Hypothalamus (tissue), 51 donors: ENCODE measurements at places on chromosomes 13 and 19.

GRCh38 chr19:15944401-15944800, 4.4 kb upstream of the OR10H4 start:
- DNase-seq: no peak

- no peak for DNase-seq
Measured at GRCh38 chr13:64186503-64187250, 2771.0 kb upstream of the PCDH20 start.

- no peak for DNase-seq
Measured at GRCh38 chr13:104357174-104357573, 1291.0 kb upstream of the SLC10A2 start.

GRCh38 chr13:94710881-94711560, 1.3 kb downstream of the SOX21 start:
- no peak for DNase-seq

GRCh38 chr13:45295536-45295935, 45.4 kb downstream of the TPT1 start:
- DNase-seq: no peak

DNA sequence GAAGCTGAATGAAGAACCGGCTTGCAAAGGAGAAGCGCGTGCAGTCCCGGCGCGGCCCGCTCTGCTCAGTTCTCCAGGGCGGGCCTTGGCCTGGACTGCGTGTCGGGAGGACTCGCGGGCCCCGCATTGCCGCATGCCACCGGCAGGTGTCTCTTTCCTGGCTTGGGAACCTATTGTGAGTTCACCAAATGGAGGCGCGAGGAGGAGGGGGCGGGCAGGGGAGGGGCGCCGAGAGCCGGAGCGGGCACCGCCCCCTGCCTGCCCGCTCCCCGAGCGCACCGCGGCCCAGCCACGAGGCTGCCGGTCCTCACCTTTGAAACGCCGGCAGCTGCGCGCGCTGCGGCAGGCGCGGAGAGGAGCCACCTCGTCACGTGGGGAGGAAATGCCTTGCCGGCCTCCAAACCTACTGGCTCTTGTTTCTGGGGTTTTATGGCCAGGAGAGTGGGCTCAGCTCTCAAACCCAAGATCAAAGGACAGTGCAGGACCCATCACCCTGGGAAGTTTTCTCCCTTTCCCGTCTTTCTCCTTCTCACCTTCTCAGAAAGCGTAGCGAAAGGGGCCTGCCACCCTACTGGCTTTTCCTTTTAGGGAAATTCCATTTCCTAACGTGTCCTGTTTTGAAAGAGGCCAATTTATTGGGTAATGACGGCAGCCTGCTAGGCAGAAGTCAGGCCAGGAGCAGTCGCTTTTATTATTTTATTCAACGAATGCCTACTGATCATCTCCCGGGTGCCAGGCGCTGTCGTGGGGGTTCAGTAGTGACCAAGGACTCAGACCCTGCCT, 13.8 kb upstream of the UBE2L5 start:
- peak; percentile 91 for DNase-seq

DNA sequence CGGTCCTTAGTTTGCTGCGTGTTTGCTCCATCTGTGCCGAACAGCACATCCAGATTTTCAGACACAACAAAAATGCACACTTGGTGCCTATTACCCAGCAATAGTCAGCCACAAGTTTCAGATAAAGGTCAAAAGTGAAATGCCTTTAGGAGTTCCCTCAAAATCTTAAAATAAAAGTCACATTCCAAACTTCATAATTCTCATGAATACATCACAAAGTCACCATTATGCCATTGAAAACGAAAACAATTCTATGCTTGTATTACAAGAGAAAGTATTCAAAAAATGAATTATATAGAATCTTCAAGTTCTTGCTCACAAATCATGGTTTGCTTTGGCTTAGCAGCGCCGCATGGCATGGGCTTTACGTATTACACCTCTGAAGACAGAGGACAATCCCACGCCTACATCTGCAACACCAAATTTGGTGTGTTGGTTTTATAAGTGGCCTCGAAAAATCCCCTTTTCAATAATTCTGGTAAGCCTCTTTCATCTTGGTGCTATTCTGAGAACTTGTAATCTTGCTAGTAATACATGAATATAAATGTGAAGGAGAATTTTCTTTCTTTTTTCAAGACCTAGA, 26.6 kb downstream of the COL4A1 start:
- no peak for DNase-seq

GRCh38 chr19:46482631-46483030, 11.3 kb upstream of the PNMA8A start:
- DNase-seq: no peak

DNA sequence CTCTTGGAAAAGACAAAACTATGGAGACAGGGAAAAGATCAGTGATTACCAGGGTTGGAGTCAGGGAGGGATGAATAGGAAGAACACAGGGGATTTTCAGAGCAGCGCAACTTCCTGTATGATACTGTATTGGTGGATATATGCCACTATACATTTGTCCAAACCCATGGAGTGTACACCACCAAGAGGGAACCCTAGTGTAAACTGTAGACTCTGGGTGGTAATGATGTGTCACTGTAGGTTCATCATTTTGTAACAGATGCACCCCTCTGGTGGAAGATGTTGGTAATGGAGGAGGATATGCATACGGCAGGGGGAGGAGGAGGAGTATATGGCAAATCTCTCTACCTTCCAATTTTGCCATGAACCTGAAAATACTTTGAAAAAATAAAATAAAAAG, 68.1 kb downstream of the UFM1 start:
- no peak for DNase-seq

GRCh38 chr13:102380012-102380411, 21.8 kb downstream of the FGF14 start:
- no peak for DNase-seq

DNA sequence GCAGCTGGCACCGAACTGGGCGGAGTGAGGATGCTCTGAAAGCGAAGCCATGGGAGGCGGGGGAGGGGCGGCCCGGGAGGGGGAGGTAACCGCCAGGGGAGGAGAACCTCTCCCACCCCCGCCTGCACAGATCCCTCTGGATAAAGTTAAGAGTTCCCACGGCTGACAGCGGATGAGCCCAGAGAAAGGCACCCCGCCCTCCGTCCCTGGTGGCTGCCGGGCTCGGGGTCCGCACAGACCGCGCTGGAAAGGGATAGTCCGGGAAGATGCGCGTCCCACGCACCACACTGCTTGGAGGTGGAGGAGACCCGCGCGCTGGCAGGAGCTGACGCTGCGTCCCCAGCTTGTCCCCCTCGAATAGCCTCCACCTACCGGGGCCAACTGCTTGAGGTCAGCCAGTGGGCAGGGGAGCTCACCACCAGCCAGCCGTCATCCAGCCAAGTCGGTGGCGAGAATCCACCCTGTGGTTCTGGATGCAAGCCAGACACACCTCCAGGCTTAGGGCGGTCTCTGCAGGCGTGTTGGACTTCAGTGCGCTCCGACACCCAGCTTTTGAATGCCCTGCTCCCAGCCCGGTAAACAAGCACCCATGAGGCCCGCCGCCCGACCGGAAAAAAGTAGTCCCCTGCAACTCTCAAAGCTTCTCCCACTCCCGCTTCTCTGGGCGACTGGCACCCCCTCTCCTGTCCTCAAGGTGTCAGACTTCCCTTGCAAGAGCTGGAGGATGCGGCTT, at the start of gene TRPC4:
Gene TRPC4 (minus strand): TSS at position 17 of the 733 bp plus-strand sequence. CDS start 86,439 bp downstream, outside the sequence.
- DNase-seq: no peak

- DNase-seq: no peak
Measured at GRCh38 chr13:92172191-92172590, 773.8 kb downstream of the GPC5 start.

GRCh38 chr13:83943530-83944279, 61.4 kb upstream of the SLITRK1 start:
- no peak for DNase-seq

DNA sequence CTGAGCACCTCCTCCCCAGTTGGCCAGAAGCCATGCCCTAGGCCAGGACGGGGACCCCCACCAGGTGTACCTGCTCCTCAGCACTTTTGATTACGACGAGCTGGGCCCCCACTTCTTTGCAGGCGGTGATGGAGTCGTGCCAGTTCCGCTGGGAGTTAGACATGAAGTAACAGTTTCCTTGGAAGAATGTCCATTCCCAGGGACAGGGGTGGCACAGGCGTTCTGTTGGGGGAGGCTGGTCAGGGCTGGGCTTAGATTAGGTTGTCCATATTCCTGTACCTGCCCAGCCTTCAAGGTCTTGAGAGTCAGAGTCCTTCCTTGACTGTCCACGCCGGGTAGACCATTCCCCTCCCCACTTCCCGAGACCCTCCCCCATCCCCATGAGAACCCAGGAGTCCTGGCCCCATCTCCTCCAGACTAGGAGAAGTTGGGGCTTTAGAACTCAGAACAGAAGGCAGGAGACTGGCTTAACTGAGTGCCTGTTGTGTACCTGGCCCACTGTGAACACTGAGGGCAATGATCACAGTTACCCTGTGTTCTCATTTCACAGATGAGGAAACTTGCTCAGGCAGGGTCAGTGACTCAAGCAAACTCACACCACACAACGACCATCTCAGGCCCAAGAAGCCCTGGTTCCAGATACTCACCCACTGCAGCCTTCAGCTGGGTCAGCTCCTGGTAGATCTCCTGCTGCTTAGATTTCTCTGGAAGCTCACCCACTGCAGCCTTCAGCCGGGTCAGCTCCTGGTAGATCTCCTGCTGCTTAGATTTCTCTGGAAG, 2.3 kb downstream of the CD209 start:
- no peak for DNase-seq

DNA sequence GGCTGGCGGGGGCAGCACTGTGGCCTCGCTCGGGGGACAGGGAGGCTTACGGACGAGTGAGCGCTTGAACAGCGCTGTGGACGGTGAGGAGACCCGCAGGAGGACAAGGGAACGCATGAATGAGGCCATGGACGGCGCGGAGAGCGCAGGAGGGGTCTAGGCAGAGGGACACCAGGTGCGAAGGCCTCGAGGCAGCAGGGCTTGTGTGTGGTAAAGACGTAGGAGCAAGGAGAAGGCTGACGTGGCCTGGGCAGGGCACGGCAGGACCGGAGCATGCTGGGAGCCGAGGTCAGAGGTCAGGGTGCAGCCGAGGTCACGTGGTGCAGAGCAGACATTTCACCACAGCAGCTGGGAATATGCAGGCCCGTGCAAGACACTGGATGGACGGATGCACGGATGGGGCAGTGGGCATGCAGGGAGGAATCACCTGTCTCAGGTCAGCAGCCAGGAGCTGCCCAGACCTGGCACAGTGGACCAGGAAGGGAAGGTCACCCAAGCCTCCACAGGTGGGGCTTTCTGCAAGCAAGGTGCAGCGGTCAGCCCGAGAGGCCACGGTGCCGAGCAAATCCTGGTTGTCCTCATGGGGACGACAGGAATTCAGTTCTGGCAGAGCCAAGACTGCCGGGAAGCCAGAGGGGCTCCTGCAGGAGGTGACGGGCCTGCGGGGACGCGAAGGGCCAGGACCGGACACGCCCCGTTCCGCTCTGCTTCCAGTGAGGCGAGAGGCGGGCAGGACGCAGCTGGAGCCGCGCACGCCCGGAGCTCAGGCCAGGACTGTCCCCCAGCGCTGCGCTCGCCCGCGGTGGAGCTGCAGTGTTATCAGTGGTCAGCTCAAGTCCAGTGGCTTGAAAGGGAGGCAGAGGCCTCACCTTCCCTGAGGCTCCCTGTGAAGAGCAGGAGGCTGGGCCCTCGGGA, 72.2 kb downstream of the RASA3 start:
- no peak for DNase-seq

DNA sequence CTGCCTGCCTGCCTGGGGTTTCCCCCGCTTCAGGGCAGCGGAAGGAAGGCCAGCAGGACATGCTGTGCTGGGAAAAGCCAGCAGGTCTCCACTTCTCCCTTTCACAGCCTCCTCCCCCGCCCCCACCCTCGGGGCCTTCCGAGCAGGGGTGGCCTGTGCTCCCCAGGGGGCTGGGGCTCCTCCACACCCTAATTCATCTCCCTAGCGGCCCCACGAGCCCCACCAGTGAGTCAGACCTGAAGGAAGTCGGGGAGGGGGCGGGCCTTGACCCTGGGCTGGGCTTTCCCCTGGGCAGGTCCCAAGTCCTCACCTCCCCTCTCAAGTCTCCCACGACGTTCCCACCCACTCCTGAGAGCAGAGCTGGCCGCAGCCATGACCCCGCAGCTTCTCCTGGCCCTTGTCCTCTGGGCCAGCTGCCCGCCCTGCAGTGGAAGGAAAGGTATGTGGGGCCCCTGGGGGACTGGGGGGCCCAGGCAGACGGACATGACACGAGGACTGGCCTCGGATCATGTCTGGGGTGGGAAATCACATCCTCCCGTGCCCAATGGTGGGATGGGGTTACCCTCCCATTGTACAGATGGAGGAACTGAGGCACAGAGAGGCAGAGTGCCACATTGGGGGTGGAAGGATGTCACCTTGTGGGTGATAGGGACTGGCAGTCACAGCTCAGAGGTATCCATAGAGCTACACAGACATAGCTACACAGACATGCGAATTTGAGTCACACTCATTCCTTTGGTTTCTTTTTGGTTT, at the start of gene EBI3:
Gene EBI3 (plus strand): TSS at position 345 of the 753 bp plus-strand sequence. CDS start 28 bp downstream, at position 373.
- DNase-seq: no peak

DNA sequence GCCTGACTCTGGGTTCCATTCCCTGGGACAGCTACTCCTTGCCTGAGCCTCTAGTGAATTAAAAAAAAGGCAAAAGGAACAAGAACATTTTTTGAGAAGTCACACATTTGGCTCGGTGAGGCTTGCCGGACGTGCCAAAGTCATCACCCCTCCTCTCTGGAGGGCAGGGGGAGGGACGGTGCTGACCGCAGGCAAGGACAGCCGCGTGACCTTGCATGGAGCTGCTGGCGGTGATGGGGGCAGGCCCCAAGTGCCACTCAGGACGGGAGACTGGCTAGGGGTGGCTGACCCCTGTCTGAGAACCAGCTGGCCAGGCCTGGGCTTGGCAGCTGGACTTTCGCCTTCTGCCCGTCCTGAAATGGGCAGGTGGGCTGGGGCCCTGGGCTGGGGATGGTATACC, 26.4 kb downstream of the MAP2K2 start:
- DNase-seq: no peak

GRCh38 chr13:60679928-60680694, 283.1 kb downstream of the TDRD3 start:
- DNase-seq: no peak

- DNase-seq: no peak
Measured at GRCh38 chr19:29326849-29327840, 114.2 kb upstream of the UQCRFS1 start.

DNA sequence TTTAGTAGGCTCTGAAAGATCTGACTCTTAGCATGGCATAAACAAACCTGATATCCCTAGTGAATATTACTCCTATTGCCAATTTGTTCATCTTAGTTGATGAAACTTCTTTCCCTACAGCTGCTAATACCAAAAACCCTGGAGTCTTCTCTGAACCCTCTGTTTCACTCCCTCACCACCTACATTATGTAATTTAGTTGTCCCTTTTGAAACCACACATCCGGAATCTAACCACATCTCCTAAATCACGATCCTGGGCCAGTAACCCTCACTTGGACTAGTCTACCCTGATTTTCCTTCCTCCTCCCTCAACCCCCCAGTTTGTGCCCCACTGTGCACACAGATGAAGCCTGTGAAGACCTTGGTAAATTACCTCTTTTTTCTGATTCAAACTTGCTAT, 1.2 kb downstream of the ZNF256 start:
- DNase-seq: no peak

DNA sequence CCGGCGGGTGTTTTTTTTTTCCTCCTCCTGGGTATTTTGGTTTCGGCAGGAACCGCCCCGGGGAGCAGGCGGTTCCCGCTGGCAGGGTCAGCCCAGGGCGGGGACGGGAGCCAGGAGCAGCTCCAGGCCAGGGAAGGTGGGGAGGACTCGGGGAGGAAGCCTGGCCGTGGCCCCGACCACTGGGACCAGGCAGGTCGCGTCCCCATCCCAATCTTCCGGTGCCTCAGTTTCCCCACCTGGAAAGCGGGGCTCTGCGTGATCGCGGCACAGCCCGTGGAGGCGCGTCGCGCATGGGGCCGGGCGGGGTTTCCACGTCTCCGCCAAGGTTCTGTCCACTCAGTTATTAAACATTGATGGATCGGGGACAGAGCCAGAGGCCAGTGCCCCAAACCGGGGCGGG, 34.8 kb downstream of the IL12RB1 start:
- no peak for DNase-seq
